ENCODE measurements at places on chromosomes 2 and 18. TPM values are rescaled to one million over a fixed set of nuclear protein-coding genes. Genes with fewer than 3 reads are reported as not detected.

Gene RPIA
- total RNA-seq: 8.6 TPM

- no peaks in the 10 kb centered on the region for H3K27me3 ChIP-seq
- no peaks in the 10 kb centered on the region for H3K36me3 ChIP-seq
- no peak for DNase-seq
- H3K4me3 ChIP-seq: no peak overlapping the region
- no peaks in the 10 kb centered on the region for H3K4me1 ChIP-seq
- no peak overlapping the region for H3K27ac ChIP-seq
Measured at GRCh38 chr2:184363213-184363612, 235.1 kb upstream of the ZNF804A start.

GRCh38 chr2:186728631-186729030 is 34.8 kb downstream of the FAM171B start:
- H3K4me3 ChIP-seq: no peak overlapping the region
- DNase-seq: no peak
- no peak overlapping the region for H3K27ac ChIP-seq
- no peaks in the 10 kb centered on the region for H3K36me3 ChIP-seq
- no peaks in the 10 kb centered on the region for H3K27me3 ChIP-seq
- no peaks in the 10 kb centered on the region for H3K4me1 ChIP-seq

- no peak for DNase-seq
- no peaks in the 10 kb centered on the region for H3K27me3 ChIP-seq
- no peaks in the 10 kb centered on the region for H3K36me3 ChIP-seq
- no peaks in the 10 kb centered on the region for H3K4me1 ChIP-seq
Measured at GRCh38 chr18:1496096-1496495, 591.4 kb downstream of the ADCYAP1 start.

GRCh38 chr2:231780123-231780908 is 766 bp downstream of the PDE6D start:
- H3K36me3 ChIP-seq: no peaks in the 10 kb centered on the region
- H3K4me3 ChIP-seq: peak overlapping the region; percentile 85
- H3K27ac ChIP-seq: peak overlapping the region; percentile 93
- H3K27me3 ChIP-seq: no peaks in the 10 kb centered on the region

Measured in esophagus muscularis mucosa (tissue), 4 donors.